Hypothalamus (tissue), 51 donors: ENCODE measurements at places on chromosomes 4 and X.

GRCh38 chrX:129581904-129582303, 41.8 kb downstream of the OCRL start:
- no peak for DNase-seq

DNA sequence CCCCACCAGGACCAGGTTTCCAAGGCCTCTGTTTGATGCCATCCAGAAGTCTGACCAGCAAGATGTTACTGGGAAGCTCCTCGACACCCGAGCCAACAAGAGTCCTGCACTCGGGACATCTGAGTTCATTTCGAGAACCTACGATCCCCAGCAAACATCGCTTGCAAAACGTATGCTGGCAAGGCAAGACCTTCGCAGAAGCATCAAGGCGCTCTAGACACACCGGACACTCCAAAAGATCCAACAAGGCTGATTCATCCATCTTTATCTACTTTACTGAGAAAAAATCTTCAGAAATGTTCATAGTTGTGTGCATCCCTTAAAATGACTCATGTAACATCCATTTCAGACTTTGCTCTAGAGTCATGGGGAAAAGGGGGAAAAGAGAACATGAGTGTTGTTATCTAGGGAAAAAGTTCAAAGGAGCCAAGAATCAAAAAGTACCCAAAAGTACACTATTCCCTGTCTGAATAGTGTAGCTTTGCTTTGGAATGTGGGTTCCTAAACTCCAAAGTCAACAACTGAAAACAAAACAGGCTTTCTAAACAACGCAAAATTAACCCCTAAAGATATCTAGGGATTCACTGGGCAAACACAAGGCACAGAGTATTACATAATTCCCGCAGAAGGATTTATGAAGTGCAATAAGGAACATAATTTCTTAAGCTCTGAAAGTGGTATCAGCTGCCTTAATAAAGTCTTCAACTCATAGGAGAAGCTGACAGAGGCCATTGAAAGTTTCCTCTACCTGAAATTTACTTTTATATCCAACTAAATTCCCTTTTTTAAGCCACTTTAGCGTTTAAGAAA, 1.6 kb downstream of the SH3RF1 start:
- DNase-seq: no peak

DNA sequence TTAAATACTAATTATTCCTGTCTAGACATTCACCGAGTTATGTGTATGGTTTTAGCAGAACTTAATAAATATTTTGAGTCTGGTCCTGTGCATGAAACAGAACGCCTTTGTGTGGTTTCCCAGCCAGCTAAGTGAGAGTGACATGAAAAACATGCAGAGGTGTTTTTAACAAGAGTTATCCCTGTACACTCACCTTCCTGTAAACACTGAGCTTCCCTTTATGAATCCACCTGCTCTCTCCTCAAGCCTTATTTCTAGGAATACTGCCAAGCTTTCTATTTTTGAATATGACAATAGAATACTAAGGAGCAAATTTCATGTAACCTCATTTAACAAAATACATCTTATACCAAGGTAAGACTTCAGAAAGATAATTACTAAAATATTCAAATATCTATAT, 270.3 kb upstream of the CTSO start:
- DNase-seq: no peak

GRCh38 chrX:153633607-153634180, 13.3 kb upstream of the DUSP9 start:
- DNase-seq: no peak

DNA sequence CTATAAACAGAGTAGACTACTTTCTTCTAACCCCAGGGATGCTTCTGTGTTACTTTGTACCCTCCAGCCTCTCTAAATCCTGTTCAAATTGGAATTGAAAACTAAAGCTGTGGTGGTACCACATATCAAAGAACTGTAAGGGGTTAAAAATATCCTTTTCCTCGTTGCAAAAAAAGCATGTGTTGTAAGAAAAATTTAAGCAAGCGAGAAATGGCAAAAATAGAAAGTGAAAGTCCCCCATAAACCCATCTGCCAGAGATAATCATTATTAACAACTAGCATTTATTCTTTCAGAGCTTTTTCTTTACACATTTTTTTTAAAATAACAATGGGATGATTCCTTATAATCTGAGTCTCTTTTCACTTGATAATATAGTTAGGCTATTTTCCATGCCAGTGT, 40.6 kb downstream of the TMEM164 start:
- DNase-seq: no peak

DNA sequence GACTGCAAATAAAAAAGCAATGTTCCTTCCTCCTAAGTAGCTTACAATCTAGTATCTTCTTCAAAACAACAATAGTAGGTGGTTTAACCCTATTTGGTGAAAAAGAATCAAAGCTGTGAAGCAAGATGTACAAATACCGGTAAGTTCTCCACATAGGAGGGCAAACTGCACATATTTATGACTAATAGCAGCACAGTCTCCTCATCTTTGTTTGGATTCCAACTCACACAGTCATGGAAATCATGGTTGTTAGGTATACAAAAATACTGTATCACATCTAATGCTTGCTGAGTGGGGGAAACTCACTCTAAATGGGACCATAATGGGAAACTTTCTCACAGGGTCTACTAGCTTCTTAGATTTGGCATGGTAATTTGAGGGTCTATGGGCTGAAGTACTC, 597.2 kb downstream of the INPP4B start:
- DNase-seq: no peak

DNA sequence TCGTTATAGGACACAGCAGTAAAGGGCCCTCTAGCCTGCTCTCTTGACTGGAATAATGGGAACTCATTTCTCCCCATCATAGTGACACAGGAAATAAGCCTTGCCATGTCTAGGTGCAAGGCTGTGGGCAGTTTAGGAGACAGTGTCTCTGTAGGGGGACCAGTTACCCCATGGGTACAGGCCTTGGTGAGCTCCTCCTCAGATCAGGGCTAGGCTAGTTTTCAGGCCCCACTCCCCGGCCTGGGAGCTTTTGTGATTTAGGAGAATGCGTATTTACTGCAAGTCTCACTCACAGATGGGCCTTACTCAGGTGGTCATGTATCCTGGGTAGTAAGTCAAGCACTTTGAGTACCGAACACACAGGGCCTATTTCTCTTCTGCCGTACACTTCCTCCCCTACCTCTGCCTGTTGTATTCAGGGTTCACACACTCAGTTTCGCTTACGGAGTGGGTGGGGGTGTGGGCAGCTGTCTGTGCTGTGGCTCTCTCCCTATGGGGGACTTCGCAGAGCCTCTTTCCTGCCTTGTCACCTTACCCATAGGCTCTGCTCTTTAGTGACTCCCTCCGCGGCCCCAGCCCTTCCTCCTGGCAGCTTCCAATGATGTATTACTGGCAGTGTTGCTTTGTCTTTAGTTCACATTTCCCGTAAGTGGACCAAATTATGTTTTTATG, 34.2 kb downstream of the FAM193A start:
- no peak for DNase-seq

- no peak for DNase-seq
These were observed 1.8 kb downstream of the SPCS3 start for GRCh38 chr4:176321589-176321988.

- no peak for DNase-seq
These were observed 30.5 kb upstream of the BBS12 start for GRCh38 chr4:122701965-122702364.

DNA sequence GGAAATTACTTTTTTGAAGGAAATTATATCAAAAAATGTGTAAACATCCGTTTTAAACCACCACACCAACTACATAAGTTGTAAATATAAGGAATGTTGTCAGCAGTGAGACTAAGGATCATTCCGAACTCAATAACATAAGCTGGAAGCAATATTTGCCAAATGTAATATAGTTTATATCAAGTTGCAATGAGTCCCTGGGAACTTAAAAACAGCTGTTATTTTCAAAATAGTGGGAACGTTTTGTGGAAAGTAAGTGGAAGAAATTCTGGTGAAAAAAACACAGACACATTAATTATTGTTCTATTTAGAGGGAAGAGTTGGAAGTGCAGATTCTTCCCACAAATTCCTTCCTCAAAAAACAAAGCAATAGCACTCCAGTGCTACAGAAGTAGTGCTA, 444.3 kb downstream of the NAP1L3 start:
- no peak for DNase-seq

- no peak for DNase-seq
These were observed 66.8 kb downstream of the HHIP start for GRCh38 chr4:144712775-144713174.

DNA sequence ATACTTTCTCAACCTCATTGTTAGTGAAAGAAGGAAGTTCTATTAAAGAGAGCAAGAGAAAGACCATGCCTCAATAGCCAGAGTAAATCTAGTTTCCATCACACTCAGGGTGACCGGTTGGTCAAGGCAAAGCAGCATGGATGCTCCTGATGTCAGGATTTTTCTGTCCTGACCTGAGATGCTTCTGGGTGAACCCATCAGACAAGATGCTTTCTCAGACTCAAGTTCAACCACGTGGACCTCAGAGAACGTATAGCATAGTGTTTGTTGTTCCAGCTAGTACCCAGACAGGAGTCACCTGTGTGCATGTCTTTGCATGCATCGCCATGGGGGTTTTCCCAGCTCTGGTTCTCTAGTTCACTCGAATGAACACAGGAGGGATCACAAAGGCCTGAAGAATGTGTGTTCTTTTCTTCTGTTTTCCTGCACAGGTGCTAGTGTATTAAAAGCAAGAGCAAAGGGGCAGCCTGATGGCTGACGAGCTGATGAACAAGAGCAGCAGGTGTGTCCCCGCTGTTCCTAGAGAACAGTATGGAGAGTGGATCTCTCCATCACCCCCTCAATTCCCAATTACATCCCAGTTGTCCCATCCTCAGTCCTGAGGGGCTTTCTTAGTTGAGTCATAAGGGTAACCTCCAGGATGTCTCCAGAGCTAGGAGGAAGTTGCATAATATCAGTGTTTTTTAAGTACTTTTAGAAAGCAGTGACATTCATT, 110.5 kb upstream of the ENPP6 start:
- no peak for DNase-seq

DNA sequence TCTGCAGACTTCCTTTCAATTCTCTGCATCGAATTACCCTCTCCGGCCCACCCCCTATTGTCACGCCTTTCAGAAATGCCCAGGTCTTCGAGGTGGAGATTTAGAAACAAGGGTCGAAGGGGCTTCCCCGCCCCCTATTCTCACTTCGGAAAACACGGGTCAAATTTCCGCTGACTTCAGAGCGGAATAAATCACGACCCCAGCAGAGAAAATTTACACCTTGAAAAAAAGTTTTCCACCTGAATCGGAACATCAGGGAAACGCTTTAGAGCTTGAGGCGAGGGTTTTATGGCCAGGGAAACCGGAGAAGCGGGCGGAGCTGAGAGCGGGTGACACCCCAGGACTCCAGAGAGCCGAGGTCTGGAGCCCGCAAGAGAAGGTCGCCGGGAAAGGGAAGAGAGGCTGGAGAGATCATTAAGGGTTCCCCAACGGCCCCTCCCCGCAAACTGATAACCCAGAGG, 1.6 kb downstream of the SHISA3 start:
- no peak for DNase-seq

GRCh38 chr4:158775091-158775651, 6.3 kb downstream of the FNIP2 start:
- peak; percentile 20 for DNase-seq

GRCh38 chr4:21529214-21529613, 419.4 kb downstream of the KCNIP4 start:
- DNase-seq: no peak

- no peak for DNase-seq
These were observed 43.6 kb downstream of the TMEM131L start for GRCh38 chr4:153509724-153510123.

DNA sequence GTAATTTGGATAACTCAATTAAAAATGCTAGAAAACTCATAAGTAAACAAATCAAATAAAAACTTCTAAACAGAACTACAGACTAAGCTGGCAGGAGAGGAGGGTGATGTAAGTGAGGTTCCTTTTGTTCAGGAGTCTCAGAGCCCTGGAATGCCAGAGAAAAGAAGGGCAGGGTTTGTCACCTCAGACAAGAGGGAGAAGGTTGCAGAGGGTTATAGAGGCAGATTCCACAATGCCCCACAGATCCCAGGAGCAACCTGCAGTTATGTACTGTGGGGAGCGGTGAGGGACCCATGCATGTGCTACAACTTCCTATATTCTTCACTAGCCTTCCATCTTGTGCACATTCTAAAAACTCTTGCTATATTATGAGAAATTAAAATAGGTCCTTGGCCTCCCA, 129.7 kb downstream of the CFAP299 start:
- DNase-seq: no peak

GRCh38 chrX:97290199-97290598, 406.5 kb downstream of the RPA4 start:
- DNase-seq: no peak

DNA sequence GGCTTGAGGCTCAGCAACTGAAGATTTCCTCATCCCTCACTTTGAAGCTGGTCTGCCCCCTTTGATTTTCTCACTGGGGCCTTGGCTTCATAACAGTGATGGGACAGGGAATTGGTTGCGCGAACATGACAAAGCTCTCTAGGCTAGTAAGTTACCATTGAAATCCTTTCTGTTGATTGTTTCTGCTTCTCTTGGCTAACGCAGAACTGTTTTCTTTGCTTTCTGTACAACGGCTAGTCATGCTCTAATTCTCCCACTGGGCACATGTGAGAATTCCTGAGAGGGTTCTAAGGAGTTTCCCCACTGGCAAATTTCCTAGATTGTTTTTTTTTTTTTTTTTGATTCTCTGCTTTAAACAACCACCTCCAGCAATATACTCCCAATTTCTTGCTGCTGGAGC, 738.6 kb downstream of the PCDH7 start:
- DNase-seq: no peak

- DNase-seq: no peak
These were observed 49.7 kb upstream of the PRKX start for GRCh38 chrX:3763111-3763510.

GRCh38 chr4:793093-793861, 32.7 kb downstream of the CPLX1 start:
- no peak for DNase-seq

DNA sequence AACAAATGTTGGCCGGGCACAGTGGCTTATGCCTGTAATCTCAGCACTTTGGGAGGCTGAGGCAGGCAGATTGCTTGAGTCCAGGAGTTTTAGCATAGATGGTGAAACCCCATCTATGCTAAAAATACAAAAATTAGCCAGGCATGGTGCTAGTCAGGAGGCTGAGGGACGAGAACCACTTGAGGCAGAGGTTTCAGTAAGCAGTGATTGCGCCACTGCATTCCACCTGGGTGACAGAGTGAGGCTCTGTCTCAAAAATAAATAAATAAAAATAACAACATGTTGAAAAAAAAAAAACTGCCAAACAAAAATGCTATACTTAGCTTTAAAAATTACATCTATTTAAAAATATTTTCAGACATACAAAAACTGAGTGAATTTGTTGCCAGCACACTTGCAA, 374.2 kb upstream of the SMIM31 start:
- no peak for DNase-seq

GRCh38 chr4:6414578-6414977, 57.8 kb downstream of the PPP2R2C start:
- no peak for DNase-seq

GRCh38 chr4:84167564-84167963, 331.5 kb downstream of the NKX6-1 start:
- DNase-seq: no peak
